ENCODE measurements at places on chromosomes 4 and X.

DNA sequence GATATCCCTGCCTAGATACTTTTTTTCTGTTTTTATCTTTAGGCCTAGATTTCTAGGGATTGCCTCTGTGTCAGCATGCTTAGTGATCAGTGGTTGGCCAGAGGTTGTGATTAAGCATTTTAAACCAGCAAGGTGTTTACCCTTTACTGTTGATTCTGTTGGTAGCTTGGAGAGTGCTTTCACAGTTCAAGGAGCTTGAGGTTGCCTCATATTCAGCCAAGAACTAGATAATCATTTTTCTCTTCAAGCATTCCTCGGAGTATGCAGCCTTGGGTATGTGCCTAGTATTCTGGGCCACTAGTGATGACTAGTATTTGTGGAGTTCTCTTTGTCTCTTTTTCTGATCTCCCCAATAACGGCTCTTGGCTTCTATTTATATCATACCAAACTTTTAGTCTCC lies 20.4 kb downstream of the APOOL start:
- DNase-seq: no peak

DNA sequence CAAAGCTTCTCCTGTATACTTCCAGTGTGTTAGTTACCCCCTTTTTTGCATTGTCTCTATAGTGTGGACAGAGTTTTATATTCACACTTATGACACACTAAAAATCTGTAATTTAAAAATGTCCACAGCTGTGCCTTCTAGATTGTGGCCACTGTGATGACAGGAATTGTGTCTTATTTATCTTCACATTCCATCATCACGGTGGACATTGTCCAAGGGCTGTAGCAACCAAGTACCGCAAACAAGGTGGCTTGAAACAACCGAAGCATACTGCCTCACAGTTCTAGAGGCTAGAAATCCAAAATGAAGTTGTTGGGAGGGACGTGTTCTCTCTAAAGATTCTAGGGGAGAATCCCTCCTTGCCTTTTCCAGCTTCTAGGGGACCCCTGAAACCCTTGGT lies 32.3 kb downstream of the CHRNA9 start:
- DNase-seq: no peak

DNA sequence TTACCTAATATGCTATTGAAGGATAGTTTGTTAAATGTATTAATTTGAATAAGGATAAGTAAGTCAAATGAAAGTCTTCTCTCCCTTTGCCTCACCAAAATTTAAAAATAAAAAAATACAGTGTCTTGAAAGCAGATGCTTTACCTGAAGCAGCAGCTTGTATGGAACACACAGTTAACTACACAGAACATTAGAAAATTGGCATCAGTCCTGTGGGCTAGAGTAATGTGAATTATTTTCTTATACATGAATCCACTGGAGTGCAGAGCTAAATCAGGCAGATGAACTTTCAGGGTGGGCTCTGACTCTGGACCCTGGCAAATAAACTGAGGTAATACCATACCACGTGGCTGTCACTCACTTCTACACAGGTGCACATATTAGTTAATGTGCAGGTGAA lies 348.0 kb downstream of the FSTL5 start:
- DNase-seq: no peak

DNA sequence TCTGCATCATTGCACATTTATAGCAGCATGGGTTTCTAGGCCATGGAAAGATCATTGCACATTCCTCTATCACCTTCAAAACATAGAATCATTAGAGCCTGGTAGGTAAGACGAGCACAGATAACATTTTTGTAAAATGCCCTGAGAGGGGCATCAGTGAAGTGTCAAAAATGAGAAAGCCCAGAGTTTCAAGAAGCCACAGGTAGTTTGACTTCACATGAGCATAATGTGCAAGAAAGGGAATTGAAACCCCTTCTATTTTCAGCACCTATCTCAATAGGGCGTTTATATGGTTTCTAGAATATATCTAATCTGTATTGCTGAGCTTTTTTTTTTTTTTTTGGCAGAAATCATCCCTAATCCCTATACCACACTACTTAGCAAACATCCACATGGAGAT lies 2441.7 kb downstream of the ARAP2 start:
- DNase-seq: no peak

- DNase-seq: no peak
Measured at GRCh38 chr4:133402616-133403015, 253.5 kb downstream of the PCDH10 start.

- DNase-seq: no peak
Measured at GRCh38 chr4:5184606-5185005, 133.3 kb downstream of the STK32B start.

DNA sequence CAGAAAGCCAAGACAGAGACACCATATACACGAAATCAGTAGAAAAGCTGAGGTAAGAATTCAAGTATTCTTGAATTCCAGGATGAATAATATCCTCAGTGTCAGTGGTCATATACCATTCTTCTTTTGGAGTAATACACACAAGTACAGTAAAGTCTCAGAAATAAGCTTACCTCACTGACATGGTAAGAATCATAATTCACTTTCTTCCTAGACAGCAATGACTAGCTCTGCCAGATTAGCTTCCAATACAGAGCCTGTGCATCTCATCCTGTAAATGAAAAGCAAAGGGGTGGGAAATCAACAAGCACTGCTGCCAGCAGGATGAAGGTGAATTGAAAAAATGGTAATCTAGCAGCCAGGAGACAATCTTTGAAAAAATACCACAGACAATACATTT lies 31.2 kb upstream of the VSIG4 start:
- DNase-seq: no peak

DNA sequence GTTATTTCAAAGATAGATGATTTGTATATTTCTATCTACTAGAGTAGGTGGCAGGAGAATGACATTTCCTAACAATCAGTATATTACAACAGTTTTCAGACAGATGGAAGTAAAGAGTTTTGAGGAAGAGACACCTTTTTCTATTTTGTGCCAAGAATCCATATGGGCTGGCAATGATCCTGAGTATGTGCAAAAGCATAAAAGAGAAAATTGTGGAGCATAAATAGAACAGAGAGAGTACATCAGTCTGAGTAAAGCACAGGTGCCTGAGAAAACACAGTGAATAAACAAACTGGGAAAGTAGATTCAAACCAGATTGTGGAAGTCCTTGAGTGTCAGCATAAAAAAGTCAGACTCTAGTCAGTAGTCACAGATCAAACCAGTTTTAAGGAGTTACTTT lies 96.8 kb upstream of the WDR44 start:
- no peak for DNase-seq

DNA sequence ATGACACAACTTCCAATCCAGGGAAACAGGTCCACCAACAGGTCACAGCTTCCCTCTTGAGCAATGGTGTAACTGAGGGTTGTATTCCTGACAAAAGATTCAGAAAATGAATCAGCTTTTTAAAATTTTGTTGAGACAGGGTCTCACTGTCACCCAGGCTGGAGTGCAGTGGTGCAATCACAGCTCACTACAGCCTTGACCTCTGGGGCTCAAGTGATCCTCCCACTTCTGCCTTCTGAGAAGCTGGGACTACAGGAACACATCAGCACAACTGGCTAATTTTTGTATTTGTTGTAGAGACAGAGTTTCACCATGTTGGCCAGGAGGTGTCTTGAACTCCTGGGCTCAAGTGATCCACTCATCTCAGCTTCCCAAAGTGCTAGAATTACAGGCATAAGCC lies 43.7 kb downstream of the SAT1 start:
- no peak for DNase-seq

- DNase-seq: no peak
Measured at GRCh38 chr4:156242390-156242789, 288.7 kb upstream of the CTSO start.

- DNase-seq: no peak
Measured at GRCh38 chrX:34140816-34141215, 8.7 kb upstream of the FAM47A start.

DNA sequence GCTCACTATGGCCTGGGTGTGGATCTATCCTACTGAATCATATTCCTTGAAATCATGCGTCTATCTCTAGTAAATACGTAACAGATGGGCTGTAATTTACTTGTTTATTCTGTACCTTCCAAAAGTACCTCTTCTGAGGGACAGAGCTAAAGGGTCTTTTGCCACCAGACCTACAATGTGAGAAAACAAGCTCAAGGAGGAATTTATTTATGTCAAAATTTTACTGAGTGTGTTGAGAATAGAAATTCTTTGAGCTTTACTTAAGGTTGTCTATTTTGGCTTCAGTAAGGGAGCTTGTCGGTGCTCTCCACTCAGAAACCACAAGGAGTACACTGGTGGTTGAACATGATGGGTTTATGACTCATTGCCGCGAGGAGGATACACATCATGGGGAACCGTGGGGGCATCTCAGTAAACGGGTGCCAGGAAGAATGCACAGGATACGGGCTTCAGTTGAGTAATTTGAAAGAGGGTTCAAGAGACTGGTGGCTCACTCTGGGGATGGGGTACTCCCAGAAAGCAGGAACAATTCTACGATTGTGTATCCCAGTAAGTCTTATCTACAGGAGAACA lies 3.0 kb downstream of the ANK2 start:
- DNase-seq: no peak

DNA sequence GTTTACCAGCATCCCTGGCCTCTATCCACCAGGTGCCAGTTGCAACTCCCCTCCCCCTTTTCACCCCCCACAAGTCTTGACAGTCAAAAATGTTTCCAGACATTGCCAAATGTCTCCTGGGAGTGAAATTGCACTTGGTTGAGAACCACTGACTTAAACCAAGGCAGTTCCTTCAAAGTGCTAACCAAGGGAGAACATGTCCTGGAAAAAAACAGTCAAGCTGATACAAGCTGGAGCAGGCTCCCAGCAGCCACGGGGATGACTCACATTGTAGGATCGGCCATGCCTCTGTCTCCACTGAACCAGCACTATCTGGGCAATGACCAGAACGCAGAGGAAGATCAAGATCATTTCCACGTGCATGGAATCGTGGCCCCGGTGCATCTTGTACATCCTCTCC lies 11.4 kb downstream of the RNF175 start:
- no peak for DNase-seq

DNA sequence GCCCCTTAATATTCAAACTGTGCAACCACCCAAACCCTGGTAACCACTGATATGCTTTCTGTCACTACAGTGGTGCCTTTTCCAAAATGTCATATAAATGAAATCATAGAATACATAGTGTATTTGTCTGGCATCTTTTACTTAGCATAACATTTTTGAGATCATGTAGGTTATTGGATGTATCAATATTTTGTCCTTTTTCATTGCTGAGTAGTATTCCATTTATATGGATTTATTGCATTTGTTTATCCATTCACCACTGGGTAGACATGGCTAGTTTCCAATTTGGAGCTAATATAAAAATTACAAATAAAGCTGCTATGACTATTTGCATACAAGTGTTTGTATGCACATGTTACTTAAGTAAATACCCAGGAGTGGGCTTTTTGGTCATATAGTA lies 121.6 kb downstream of the TMEM144 start:
- no peak for DNase-seq

DNA sequence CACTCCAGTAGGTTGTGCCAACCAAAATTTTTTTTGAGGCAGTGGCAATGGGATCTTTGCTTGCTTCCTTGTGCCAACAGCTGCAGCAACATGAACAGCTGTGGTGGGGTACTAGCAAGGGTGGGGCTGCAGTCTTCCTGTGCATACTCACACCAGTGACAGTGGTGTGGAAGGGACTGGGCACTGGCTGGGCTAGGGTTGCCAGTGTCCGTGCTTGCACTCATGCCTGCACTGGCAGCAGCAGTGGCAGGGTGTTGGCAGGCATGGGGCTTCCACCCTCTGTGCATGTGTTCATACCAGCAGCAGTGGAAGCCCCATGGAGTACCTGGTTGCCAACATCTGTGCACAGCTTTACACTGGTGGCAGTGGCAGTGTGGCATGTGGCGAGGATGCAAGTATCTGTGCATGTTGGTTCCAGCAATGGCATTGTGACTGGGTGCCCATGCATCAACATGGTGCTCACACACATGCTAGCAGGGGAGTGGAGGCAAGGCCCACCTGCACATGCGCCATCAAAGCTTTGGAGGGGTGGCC lies 1312.6 kb downstream of the PCDH18 start:
- no peak for DNase-seq

DNA sequence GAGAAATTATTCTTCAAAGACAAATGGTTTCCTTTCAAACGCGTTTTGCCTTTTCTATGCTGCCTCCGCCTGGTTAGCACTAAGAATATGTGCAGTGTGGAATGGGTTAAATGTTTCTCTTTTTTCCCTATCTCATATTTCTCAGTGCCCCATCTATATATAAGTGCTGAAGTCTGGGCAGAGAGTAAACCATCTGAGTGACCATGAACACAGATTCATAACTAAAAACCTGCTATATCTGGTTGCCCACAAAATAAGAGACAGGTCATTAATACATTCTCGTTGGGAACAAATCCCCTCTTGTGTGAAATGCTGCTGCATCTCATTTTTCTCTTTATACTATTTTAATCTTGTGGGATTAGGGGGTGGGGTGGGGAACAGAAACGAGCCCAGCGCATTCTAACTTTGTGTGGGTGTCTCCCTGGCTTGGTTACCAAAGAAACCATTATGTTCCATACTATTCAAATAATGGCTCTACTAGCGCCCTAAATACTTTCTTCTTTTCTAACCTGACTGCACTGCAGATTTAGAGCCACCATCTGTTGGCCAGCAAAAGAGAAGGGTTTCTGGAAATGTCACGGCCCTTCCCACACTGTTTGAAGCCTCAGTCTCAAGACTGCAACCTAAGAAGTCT lies 42.2 kb upstream of the PTCHD1 start:
- DNase-seq: peak; percentile 42

- no peak for DNase-seq
Measured at GRCh38 chr4:164373021-164373420, 380.9 kb upstream of the SMIM31 start.

- no peak for DNase-seq
Measured at GRCh38 chr4:172819353-172819752, 349.3 kb upstream of the GALNT7 start.

GRCh38 chr4:6446538-6447451 lies 25.6 kb downstream of the PPP2R2C start:
- peak; percentile 51 for DNase-seq

Measured in neural progenitor cell (in vitro differentiated cells).